ENCODE measurements at places on chromosomes 13 and 19.
A peak's percentile ranks its signal among the peaks of the same experiment; 100 is the strongest.

DNA sequence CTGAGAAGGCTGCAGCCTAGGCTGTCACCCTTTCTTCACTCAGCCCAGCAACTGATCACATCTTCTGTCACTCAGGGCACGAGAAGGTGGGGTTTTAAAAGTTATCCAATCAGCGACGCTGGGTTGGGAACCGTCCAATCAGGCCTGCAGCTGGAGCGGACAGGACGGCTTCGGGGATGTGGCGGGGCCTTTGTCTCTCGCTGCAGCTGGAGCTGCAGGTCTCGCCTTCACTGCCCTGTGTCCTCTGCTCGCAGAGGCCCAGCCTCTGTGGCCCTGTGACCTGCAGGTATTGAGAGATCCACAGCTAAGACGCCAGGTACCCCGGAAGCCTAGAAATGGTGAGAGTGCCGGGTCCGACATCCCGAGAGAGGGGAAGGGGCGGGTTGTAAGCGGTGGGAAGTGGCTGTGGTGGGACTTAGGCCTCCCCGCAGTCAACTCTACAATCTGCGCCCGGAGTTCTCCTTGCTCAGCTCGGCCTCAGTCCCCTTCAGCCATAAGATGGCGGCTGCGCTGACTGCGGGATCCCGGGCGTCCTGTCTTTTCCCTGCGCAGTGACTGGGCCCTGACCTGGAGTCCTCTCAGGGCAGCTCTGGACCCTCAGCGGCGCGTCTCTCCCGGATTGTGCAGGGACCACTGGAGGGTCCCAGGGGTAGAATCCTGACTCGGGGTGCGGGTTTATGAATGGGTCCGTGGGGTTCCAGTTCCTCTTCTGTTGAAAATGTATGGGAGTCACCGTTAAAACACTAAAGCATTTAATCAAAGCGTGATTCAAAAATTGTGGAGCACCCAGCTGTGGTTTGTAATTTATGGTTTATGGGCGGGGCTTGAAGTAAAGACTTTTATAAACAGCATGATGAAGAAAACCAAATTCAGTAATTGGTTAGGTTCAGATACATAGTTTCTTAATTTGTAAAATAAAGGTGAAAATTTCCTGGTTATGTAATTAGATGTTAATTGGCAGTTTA lies at the start of gene ZNF714:
Gene ZNF714 (plus strand): TSS at position 193 of the 965 bp plus-strand sequence. CDS start 16,066 bp downstream, outside the sequence.
- no peaks in the 10 kb centered on the region for H3K27me3 ChIP-seq
- DNase-seq, result peak; percentile 91
- H3K27ac ChIP-seq, result peak within 1 kb of the TSS; percentile 72
- H3K4me1 ChIP-seq, result peaks cover 13% of the 10 kb centered on the region

- no peak overlapping the region for H3K27ac ChIP-seq
- no peaks in the 10 kb centered on the region for H3K36me3 ChIP-seq
- DNase-seq, result no peak
- H3K4me1 ChIP-seq, result peaks cover 5% of the 10 kb centered on the region
- no peak overlapping the region for H3K4me3 ChIP-seq
Measured at GRCh38 chr13:109687559-109688448, 98.6 kb downstream of the IRS2 start.

DNA sequence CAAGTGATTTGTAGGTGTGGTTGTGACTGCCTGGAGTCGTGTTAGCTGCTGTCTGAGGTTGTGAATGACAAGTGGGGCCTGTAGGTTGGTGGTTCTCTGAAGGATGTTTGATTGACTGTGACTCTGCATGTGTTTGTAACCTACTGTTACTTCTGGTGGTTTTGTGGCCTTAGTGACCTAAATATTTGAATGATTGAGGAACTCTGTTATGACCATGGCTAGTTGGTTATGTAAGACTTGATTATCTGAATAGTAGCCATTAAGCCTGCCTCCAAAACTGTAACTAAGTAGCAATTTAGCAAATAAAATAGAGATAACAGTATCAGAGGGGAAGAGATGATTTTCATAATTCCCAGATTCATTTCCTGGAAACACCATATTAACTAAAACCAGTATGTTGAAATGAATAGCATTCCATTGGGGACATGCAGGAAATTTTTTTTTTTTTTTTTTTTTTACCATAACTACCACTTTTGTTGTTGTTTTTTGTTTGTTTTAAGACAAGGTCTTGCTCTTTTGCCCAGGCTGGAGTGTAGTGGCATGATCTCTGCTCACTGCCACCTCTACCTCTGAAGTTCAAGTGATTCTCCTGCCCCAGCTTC lies 865 bp downstream of the ZNF382 start:
- peak overlapping the region; percentile 93 for H3K4me3 ChIP-seq
- H3K27me3 ChIP-seq, result no peaks in the 10 kb centered on the region
- H3K27ac ChIP-seq, result peak overlapping the region; percentile 67
- no peak for DNase-seq
- H3K36me3 ChIP-seq, result peaks cover 7% of the 10 kb centered on the region
- peaks cover 10% of the 10 kb centered on the region for H3K4me1 ChIP-seq

- no peaks in the 10 kb centered on the region for H3K27me3 ChIP-seq
- H3K36me3 ChIP-seq, result no peaks in the 10 kb centered on the region
- H3K27ac ChIP-seq, result no peak overlapping the region
- H3K4me1 ChIP-seq, result peaks cover 16% of the 10 kb centered on the region
- peak; percentile 47 for DNase-seq
- no peak overlapping the region for H3K4me3 ChIP-seq
Measured at GRCh38 chr19:45171211-45171623, 6.8 kb downstream of the TRAPPC6A start.

DNA sequence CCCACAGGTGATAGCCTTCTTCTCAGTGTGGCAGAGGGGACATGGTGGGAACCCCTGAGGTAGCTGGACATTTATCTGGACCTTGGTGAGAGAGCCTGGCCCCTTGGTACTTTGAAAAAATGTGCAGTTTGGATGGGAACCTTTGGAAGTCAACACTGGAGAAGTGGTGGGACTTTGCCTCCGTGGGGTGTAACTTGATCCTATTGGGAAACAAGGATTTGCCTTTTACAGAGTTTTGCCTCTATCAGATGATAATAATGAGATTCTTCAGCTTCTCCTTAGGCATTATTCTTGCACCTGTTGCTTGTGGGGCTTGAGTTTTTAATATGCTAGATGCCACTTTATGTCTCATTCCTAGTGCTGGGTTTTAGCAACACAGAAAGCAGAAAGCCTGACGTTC lies 99.0 kb downstream of the ERCC5 start:
- no peak overlapping the region for H3K27ac ChIP-seq
- no peak overlapping the region for H3K4me3 ChIP-seq
- H3K4me1 ChIP-seq, result no peaks in the 10 kb centered on the region
- no peaks in the 10 kb centered on the region for H3K27me3 ChIP-seq
- no peaks in the 10 kb centered on the region for H3K36me3 ChIP-seq

DNA sequence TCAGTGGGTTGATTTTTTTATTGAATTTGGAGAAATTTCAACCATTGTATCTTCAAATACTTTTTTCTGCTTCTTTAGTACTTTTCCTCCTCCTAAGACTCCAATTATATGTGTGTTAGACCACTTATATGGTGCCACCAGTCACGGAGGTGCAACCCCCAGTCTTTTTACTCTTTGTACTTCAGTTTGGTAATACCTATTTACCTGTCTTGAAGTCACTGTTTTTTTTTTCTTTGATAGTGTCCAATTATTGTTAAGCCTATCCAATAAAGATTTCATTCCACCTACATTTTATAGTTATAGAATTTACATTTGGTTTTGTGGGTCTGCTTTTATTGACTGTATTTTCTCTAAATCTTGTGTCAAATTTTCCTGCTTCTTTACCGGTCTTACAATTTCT lies 14.9 kb downstream of the ZNF283 start:
- no peaks in the 10 kb centered on the region for H3K27me3 ChIP-seq
- H3K4me1 ChIP-seq, result no peaks in the 10 kb centered on the region
- no peak overlapping the region for H3K27ac ChIP-seq
- no peak overlapping the region for H3K4me3 ChIP-seq
- H3K36me3 ChIP-seq, result peaks cover 74% of the 10 kb centered on the region

DNA sequence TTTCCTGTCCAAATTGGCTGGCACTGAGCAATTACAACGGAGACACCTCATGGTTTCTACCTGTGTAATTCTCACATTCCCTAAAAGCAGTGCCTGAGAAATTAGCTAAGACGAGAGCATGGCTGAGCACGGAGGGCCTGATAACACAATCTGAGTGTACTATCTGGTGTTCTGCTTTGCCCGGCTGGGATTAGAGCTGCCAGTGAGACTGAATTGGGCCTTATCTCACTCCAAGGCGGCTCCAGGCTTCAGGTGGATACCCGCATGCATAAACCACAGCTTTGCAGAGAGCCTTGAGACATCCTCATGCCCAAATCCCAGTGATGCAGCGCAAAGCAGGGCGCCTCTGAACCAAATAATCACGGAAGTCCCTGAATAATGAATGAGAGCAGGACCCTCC lies 172.3 kb downstream of the OXGR1 start:
- DNase-seq, result no peak
- no peak overlapping the region for H3K4me3 ChIP-seq
- H3K27me3 ChIP-seq, result no peaks in the 10 kb centered on the region
- H3K27ac ChIP-seq, result no peak overlapping the region

Data from osteoblast (primary cell).